ENCODE measurements at places on chromosomes 5 and 9.

- DNase-seq = no peak
Observed at GRCh38 chr9:90775657-90776056, 26.0 kb upstream of the SYK start.

DNA sequence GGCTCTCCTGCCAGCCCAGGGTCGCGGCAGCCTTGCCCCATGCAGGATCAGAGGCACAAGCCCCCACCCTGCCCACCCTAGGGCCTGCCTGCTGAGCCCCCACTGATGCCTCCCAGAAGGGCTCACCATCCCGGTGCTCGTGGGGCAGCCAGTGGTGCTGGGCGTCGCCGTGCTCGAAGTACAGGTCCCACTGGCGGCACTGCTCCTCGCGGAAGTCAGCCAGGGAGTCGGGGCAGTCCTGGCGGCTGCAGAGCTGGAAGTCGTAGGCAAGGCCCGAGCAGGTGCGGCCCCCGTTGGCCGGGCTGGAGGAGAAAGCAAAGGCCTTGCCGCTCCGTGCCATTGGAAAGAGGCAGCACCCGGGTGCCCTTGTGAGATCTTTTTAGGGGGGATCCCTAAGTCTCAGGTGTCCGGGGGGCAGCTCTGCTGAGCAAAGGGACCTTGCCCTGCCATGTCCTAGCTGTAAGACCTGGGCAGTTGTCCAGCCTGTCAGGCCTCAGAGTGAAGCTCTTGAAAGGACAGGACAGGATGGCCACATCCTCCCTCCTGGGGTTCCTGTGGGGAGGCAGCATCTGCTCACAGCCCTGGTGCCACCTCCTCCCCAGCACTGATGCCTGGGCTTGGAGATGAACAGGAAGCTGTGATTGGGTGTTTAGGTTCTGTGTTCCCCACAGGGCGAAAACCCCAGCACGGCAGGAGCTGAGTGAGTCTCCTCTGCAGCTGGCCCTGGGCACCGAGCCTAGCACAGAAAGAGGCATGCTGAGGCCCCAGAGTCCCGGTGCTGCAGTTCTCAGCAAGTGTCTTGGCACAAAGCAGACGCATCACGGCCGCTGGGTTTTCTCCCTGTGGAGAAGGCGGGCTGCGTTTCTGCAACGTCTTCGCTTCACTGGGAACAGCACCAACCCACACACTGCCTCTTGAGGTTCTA lies 77.7 kb downstream of the ZNF354C start:
- no peak for DNase-seq

DNA sequence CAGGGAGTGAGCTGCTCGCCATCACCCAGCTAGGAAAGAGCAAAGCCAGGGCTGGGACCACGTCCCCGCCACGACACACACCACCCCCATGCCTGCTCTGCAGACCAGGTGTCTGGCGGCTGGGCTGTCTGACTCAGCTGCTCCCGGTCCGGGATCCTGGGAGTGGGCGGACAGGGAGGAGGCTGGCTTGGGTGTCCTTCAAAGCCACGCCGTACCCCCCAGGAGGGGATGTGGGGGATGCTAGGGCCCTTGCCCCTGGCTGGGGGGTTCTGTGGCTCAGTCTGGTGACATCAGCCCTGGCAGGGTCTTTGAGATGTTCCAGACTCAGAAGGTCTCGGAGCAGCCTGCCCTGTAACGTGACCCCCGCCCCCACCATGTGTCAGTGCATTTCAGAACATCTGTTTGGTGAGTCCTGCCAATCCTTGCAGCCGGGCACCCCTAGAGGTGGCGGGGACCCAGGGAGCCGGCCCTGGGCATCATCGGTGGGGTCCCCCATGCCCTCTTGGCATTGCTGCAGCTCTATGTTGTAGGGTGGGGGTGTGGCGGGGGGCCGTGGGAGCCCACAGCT lies 62.3 kb downstream of the HMCN2 start:
- DNase-seq = no peak

GRCh38 chr9:14888272-14888671 lies 22.0 kb downstream of the FREM1 start:
- DNase-seq = no peak

DNA sequence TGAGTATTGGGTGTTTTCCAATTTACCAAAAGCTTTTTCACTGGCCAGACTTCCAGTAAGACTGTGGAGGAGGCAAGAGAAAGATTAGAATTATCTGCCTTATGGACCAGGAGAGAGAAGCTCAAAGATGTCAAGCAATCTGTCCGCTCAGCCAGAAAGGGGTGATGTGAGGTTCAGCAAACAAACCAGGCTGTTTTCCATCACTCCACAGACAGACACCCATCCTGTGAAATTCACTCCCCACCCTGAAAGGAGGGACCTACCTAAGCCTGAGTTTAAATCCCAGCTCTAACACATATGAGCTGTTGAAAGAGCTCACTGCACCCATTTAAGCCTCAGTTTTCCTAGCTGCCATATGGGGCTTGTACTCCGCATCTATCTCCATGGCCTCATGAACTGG lies 14.9 kb upstream of the COL27A1 start:
- no peak for DNase-seq

DNA sequence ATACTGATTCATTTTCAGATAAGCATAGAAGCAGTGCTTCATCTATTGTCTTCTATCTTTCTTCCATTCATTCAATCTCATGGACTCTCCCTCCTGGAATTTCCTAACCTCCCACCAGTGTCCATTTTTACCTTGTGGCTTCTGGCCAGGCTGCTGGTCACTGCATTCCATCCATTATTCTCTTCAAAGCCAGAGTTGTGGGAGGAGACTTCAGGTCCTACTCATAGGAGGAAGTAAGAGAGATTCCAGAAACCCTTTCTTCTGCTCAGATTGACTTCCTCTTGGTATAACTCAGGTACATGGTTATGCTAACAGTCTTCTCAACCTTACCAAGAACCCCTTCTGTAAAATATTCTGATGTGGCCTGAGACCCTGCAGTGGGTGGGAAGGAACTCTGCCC lies 153.3 kb upstream of the SLC12A2 start:
- no peak for DNase-seq

DNA sequence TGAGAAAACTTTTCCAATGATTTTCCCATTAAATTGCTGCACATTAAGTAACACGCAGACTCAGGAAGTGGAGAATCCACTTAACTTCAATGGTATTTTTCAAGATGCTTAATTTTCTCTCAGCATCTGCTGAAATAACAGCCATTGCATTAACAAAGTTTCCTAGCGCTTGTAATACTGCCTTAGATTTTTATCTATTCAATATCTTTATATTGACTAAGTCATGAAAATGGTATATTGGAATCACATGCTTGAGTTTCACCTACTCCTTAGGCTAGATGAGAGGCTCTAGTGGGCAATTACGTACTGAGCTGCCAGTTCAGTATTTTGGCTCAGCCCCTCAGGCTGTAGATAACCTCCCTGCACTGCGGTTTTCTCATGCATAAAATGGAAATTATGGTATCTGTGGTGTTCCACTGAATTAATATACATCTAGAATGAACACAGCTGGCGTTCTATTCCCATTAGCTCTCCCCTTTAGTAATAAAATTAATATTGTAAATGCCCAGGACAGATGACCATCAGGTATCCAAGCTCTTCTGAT lies 112.9 kb downstream of the MTX3 start:
- DNase-seq = no peak

DNA sequence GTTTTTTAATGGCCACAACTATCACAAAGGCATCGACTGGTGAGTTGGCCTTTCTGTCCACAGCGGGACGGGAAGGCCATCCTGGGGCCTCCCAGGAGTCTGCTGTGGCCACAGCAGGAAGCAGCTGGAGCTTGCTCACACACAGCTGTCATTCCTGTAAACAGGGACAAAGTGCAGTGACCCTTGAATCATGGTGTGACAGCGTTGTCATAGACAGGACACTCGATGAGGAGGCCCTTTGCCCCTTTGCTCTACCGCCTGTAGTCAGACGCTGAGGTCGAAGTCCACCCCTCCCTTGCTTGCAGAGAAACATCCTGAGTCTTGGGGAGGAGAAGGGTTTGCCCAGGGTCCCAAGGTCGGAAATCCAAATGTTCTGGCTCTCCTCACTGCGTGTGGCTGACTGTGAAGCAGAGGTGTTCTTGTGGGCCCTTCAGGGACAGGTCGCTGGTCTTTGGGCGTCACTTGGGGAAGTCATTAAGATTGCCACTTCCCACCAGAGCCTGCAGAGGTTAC lies 35.1 kb downstream of the NDST1 start:
- no peak for DNase-seq

- no peak for DNase-seq
Observed at GRCh38 chr5:93677359-93677891, 64.0 kb downstream of the POU5F2 start.

- DNase-seq = no peak
Observed at GRCh38 chr5:31469886-31470285, 62.0 kb downstream of the DROSHA start.

- DNase-seq = no peak
Observed at GRCh38 chr5:5128766-5129165, 11.4 kb upstream of the ADAMTS16 start.

GRCh38 chr9:16869882-16870595 lies 431 bp downstream of the BNC2 start:
- no peak for DNase-seq

- no peak for DNase-seq
Observed at GRCh38 chr5:147751-148150, 43.5 kb upstream of the LRRC14B start.

DNA sequence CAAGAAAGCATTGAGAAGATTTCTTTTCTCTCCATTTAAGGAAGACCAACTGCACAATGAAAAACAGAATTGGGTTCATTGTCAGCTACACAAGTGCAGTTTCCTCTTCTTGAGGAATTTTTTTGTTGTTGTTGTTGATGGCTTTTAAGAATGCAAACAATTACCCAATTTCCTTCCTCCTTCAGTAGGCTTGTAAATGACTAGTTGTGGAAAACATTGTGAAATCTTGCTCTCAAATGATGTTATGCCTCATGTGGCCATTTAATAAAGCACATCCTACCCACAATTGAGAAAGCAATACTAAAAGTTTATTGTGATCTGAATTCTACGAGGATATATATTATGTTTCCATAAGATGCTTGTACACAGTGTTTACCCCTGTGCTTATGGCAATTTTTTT lies 171.6 kb downstream of the FAM174A start:
- no peak for DNase-seq

- no peak for DNase-seq
Observed at GRCh38 chr5:171659896-171660295, 125.7 kb upstream of the SMIM23 start.

DNA sequence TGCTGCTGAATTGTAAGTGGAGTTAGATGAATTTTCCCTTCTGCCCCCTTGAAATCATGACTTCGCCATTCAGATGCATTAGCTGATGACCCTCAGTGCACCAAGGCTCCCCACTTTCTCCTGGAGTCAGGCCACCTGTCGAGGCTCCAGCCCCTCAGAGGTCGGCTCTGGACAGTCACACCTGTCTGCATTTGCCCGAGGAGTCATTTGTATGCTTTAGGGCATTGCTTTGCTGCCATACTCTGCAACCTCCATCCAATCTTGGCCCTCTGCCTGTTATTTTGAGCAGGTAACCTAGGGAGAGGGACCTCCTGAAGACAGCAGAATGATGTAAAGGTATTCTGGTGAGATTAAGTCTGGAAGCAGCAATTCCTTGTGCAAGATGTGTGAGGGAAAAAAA lies 144.8 kb downstream of the MACROH2A1 start:
- no peak for DNase-seq

DNA sequence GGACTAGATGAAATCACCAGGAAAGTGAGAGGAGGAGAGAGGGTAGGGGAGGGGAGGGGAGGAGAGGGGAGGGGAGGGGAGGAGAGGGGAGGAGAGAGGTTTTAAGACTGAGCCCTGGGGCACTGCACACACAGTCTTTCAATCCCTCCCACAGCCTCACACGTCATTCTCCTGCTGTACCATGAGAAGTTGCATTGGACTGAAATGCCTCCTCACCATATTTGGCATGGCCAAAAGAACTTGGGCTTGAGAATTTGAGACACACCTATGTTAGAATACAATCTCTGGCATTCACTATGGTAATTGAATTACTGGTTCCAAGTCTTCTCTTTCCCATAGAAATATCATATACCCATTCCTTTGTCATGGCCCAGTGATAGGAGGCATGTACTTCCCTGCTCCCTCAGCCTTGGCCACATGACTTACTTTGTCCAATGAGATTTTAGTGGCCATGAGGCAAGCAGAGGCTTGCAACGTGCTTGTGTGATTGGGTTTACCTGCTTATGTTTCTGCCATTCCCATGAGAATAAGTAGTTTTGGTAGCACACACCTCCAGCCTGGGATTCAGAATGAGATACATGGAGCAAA lies 133.3 kb upstream of the SMARCA2 start:
- DNase-seq = no peak

GRCh38 chr5:167348251-167348926 lies 943.1 kb upstream of the WWC1 start:
- no peak for DNase-seq

- peak; percentile 78 for DNase-seq
Observed at GRCh38 chr9:34985311-34985899, 4.1 kb upstream of the DNAJB5 start.

DNA sequence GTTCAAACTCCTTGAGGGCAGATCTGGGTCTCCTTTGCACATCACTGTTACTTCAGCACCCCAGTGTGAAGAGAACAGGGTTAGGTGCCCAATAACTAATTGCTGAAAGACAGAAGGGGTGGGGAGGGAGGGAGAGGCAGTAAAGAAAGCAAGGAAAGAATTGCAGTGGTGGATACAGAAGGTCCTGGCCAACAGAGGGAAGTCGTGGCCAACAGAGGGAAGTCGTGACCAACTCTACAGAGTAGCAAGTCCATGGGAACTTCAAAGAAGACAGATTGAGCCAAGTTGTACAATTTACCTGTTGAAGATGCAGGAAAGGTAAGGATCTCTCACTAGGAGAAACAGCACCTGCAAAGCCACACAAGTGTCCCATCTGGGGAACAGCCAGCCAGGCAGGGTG lies 27.0 kb downstream of the CCNJL start:
- no peak for DNase-seq

GRCh38 chr9:76333964-76334363 lies 60.3 kb downstream of the RFK start:
- no peak for DNase-seq

DNA sequence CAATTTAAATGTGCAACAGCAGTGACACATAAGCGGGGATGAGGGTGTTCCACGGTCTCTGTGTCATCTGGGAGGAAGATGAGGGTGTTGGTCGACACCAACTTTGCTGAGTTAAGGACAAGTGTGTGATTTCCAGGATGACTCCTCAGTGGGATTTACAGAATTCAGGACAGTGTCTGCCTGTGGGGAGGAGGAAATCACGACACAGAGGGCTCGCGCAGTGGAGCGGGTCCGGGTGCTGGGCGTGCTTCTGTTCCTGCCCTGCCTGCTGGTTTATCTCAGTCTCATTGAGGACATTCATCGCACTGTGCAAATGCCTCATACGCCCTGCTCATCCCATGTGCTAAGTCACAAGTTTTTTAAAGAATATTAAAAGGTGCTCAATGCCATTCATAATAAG lies 73.7 kb upstream of the ADAMTS2 start:
- DNase-seq = no peak

- DNase-seq = no peak
Observed at GRCh38 chr5:1086137-1086536, 25.7 kb downstream of the SLC12A7 start.

Measured in activated CD4-positive, alpha-beta T cell treated with anti-CD3 and anti-CD28 coated beads for 48 hours (primary cell).